Stimulated activated CD4-positive, alpha-beta T cell treated with anti-CD3 and anti-CD28 coated beads, Interleukin-1b, Interleukin-23, amount 100 ng/mL, for 48 hours (primary cell): ENCODE measurements at places on chromosomes 5 and 9.

DNA sequence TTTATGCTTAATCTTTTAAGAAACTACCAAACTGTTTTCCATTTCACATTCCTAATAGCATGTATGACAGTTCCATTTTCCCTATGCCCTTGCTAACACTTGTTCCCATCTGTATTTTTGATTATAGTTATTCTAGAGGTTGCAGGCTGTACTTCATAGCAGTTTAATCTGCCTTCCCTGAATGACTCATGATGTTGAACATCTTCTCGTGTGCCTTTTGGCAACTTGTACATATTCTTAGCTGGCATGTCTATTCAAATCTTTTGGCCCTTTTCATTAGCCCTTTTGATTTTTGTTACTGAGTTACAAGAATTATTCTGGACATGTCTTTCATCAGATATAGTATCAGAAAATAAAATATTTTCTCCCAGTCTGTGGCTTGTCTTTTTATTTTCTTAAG lies 320.3 kb downstream of the DIRAS2 start:
- DNase-seq, result no peak

DNA sequence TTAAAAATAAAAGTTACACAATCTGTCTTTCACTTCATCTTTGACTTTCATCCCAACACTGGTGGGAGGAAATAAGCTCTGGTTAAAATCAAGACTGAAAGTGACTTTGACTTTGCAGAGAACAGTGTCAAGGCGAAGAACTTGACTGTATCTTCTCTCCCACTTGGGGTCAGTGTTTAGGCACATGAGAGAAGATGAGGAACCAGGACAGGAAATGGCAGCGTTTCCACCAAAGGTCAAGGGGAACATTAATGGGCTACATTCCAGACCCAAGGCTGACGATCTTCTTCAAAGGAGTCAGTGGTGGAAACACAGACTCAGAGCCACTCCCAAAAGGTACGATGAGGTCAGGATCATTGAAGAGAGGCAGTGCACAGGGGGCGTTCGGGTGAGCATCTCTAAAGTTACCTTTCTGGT lies 409.5 kb downstream of the ARHGEF28 start:
- DNase-seq, result no peak

GRCh38 chr5:37881359-37881758 lies 41.5 kb upstream of the GDNF start:
- DNase-seq, result no peak

DNA sequence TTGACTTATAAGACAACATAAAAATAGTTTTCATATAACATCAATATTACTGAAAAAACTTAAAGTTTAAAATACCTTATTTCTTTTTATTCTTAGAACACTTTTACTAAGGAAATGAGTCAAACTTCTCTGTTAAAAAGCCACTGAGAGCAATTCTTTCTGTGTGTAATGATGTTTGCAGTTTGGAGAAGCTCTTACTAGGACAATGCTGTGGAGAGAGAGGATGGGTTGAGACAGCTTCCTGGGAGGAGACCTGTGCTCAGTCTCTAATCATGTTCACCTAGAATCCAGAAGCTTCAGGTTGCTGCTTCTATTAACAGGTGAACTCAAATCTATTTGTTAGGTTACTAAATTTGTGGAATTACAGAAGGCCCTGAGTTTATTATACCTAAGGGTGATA lies 198.5 kb downstream of the DNAH5 start:
- DNase-seq, result no peak

GRCh38 chr9:106960258-106960657 lies 97.3 kb downstream of the ZNF462 start:
- DNase-seq, result no peak

DNA sequence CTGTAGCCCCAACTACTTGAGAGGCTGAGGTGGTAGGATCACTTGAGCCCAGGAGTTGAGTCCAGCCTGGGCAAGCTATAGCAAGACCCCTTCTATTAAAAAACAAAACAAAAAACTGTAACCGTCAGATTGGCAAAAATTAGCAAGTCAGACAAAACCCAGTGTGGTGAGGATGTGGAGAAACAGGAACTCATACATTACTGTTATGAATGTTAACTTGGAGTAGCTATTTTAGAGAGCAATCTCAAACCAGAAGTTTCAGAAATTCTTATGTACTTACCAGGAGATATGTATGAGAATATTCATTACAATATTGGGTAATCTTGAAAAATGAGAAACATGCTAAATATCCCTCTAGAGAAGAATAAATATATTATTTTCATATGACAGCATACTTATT lies 120.3 kb downstream of the INVS start:
- DNase-seq, result no peak

DNA sequence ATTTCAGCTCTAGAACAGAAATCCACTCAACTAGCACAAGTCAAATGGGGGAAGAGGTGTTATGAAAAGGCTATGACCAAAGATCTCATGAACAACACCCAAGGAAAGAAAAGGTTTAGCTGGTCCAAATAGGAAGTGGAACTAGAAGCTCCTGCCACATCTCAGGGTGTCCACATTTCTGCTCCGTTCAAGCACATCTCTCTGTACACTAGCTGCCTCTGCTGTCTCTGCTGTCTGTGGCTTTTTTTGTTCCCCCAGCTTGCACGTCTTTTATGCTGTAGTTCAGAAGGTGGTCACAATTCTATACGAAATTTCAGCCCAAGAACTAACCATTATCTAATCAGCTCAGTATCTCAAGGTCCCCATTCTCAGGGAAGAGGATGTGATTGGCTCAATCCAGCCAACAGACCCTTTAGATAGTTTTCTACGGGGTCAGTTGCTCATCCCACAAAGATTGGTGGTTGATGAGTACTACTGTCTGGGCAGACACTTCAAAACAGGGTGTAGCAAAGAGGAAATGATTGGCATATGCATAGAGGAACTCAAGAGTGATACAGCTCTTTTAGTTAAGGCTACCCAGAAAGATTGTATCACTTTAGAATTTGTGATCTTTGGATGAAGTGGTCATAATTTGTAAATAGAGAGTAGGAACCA lies 44.0 kb downstream of the FANCC start:
- no peak for DNase-seq

GRCh38 chr9:70484232-70485130 lies 70.0 kb upstream of the KLF9 start:
- no peak for DNase-seq

GRCh38 chr9:127204771-127205470 lies 59.7 kb upstream of the GARNL3 start:
- peak; percentile 18 for DNase-seq

- no peak for DNase-seq
Observed at GRCh38 chr9:132557159-132557558, 25.2 kb upstream of the BARHL1 start.

GRCh38 chr5:132110930-132111329 lies 37.3 kb downstream of the CSF2 start:
- no peak for DNase-seq

DNA sequence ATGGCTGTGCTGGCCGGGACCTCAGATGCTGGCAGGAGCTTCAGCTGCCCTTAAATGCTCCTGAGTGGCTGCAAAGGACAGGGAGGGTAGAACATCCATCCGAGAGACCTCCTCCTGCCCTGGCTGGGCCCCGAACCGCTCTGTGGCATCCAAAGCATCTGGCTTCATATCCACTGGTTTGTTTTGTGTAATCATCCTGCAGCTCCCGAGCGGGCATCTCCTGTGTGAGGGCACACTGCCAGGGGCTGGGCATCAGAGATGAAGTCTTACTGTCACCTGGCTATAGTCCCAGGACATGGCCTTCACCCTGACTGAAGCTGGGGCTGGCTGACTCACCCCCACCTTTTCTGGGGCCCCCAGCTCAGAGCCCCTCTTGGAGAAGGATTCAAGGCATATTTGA lies 18.5 kb upstream of the NTNG2 start:
- DNase-seq, result no peak

GRCh38 chr9:3200331-3200774 lies 325.4 kb downstream of the RFX3 start:
- no peak for DNase-seq

DNA sequence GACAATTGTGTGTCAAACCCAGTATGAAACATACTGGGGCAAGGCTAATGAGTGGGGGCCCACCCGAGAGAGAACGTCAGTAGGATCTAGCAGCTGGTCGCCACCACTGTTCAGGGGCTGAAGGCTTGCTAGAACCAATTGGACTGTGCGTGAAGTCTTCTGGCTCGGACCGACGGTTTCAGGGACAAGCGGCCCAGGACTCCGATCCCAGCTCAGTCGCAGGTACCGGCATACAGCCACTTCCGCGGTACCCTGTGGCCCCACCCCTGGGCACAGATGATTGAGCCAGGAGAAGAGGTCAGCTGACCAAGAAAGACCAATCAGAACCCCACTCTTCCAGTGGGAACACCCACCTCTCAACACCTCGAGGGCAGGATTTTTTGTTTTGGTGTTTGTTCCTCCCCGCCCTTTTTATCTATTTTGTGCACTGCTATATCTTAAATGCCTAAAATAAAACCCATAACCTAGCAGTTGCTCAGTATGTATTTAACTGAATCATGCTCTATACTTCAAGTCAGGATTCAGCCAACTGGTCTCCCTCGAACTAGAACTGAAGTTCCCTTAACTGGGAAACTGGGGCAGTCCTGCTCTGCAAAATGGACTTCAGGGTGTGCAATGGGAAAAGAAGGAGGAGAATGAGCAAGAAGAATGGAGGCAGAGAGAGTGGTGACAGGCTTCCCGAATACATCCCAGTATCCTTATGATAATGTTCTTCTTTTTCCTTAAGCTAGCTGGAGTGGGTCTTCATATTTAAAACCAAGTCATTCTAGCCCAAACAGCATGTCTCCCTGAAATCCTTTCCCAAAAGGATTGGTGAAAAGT lies 21.1 kb upstream of the CPEB4 start:
- DNase-seq, result no peak

GRCh38 chr5:2538169-2538568 lies 213.3 kb downstream of the IRX2 start:
- DNase-seq, result no peak

DNA sequence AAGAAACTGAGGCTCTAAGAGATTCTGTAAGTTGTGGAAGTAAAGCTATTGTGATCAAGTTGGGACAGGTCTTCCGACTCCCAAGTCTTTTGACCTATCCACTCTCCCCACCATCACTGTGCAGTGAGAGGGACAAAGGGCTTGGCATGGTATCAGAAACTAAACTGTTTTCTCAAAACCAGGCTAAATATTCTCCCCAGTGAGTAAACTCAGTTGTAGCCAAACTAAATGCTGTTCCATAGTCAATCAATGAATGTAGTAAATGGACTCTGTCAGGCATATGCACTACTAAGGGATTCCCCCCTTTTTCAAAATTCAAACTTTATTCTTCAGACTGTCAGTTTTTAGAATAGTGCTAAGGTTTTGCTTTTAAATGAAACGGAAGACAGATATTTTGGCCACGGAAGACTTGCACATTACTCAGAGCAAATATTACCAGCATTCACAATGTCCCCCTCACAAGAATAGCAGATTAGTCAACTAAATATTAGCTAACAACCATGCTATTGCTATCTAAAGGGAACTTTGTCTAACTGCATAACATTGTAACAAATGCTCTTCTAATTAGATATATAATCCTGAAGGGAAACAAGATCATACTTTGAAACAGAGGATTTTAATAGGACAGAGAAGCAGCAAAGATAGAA lies 7.1 kb downstream of the PRKAA1 start:
- no peak for DNase-seq

DNA sequence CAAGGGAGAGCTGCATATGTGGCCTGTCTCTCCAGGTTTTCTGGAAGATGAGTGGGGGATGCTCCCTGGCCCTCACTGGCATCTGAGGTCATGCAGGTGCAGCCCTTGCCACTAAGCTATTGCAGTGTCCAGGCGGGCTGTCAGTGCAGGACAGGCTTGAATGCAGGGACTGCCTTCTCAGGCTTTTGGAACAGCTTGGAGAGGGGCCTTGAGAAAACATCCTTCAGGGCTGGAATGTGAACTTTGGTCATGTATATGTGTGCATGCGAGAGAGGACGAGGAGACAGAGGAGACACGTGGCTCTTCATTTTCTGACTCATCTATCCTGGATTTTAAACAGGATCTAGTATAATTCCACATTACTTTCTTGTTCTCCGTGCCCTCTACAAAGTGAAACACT lies 90.3 kb downstream of the MACROH2A1 start:
- no peak for DNase-seq

- peak; percentile 20 for DNase-seq
Observed at GRCh38 chr9:121206516-121207370, 5.1 kb upstream of the RAB14 start.

DNA sequence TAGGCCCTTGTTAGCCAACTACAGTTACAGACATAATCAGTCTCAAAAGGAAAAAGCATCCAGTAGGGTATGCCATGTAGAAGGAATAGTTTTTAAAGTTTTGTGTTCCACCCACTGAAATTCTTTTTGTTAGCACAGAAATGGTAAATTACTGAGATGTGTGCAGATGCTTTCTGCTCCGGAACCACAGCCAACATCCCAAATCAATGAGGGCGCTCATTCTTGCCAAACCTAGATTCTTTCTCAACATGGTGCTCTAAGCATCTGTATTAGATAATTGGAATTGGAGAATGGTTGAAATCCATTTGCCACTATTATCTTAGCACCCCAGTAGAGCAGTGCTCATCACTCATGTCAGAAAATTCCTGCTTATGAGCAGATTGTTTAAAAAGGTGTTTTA lies 127.8 kb downstream of the SEC61B start:
- no peak for DNase-seq

- no peak for DNase-seq
Observed at GRCh38 chr9:106877345-106877744, 14.4 kb downstream of the ZNF462 start.

GRCh38 chr5:155015239-155015638 lies 1.7 kb downstream of the KIF4B start:
- DNase-seq, result no peak

GRCh38 chr5:41067714-41068568 lies 3.2 kb downstream of the MROH2B start:
- no peak for DNase-seq

GRCh38 chr5:151110992-151111391 lies 30.2 kb upstream of the TNIP1 start:
- DNase-seq, result no peak

DNA sequence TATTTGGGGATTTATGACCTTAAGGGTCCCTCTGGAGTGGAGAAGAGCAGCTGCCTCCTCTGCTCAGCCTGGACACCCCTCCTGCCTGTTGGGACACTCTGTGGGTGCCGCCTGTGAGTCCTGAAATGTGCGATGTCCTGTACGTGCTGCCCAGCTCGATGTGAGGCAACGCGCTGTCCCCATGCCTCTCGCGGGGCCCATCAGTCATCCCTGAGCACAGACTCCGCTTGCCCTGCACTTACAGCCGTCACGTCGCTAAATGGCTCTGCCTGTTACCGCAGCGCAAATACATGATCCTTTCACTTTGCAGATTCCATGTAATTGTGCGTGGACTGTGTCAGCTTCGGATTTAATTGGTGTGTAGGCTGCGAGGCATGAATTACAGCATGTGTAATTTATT lies 27.1 kb downstream of the IRX4 start:
- DNase-seq, result no peak

DNA sequence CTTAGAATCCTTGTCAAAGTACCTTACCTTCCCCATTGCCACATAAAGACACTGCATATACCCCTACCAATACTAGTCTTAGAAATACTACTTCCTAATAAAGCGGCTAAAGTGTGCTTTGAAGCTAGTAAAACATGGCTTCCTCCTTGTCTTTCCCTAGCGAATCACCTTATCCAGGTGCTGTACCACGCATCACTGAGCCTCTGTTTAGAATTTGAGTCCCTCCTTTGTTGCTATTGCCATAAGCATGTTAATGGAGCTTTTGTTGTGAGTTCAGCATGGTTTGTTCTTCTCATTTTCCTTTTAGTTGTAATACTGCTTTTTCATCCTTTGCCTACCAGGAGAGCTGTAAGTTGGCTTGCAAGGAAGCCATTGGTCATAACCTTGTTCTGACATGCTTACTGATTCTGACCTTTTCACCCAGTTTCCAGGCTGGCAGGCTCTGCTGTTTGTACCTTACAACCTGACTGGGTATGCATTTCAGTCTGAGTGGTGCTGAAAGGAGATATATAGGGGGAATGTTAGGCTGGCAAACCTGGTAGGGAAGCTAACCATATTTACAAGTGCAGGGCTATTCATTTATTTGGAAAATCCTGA lies 49.8 kb downstream of the LMNB1 start:
- no peak for DNase-seq
